ENCODE measurements at places on chromosomes 16 and 17.

DNA sequence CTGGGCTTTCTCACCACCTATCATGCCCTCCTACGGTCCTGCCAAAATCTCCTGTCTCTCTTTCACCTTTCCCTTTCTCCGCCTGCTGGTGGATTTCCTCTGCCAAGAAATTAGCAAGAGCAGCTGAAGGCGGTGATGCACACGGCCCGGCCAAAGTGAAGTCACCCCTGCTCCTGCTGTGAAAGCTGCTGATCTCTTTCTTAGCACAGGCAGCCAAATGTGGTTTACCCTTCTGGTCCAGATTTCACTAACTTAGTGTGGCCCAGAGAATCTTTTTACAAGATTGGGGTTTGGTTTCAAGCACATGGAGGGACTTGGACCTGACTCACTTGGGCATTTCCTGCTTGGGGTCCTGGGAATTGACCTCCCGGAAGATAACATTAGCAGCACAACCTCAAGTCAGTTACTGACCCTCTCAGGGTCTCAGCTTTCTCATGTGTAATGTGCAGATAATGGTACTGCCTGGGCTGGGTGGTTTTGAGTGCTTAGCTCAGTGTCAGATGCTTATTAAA, 155.7 kb downstream of the SOCS1 start:
- peak; percentile 83 for ATAC-seq
- no peaks in the 10 kb centered on the region for H3K27me3 ChIP-seq
- peak overlapping the region; percentile 83 for H3K27ac ChIP-seq
- H3K36me3 ChIP-seq = peaks cover under 1% of the 10 kb centered on the region
- H3K4me3 ChIP-seq = peak overlapping the region; percentile 58

DNA sequence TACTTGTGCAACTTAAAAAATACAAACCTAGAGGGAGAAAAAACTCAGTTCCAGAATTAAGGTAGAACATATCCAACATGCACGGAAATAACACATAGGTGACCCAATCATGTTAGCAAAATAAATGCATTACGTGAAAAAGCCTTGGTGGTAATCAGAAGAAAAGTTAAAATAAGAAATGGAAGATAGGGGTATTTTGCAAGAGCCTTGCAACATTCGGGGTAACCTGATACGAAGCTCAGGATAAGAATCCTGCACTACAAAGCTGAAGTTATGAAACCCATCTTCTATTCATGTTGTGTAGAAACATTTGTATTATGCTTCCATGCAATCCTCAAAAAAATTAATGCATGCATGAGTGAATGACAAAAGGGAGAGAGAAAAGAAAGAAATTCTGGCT, 33.1 kb downstream of the CHCT1 start:
- H3K27me3 ChIP-seq = no peaks in the 10 kb centered on the region
- H3K36me3 ChIP-seq = peaks cover 97% of the 10 kb centered on the region
- no peak for ATAC-seq
- no peak overlapping the region for H3K4me3 ChIP-seq
- H3K4me1 ChIP-seq = no peaks in the 10 kb centered on the region
- H3K27ac ChIP-seq = no peak overlapping the region

DNA sequence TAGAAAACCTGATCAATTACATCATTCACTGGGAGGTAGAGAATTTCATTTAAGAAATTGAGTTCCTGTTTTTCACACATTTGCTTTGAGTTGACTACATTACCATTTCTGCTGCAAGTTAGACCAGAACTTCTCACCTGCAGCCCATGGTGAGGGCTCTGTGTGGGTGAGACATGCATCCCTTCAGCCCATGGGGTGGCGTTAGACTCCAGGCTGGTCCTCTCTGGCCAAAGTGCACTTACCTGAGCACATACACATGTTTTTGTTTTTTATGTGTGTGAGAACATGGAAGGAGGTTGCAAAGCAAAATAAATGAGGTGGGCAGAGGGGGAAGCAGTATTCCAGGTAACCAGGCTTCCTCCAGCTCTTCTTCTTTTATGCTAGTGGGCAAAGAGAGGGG, 470.2 kb downstream of the PMP22 start:
- H3K4me3 ChIP-seq = no peak overlapping the region
- no peaks in the 10 kb centered on the region for H3K4me1 ChIP-seq
- H3K27ac ChIP-seq = no peak overlapping the region
- no peak for ATAC-seq
- H3K27me3 ChIP-seq = peaks cover 38% of the 10 kb centered on the region
- H3K36me3 ChIP-seq = no peaks in the 10 kb centered on the region

- peaks cover 6% of the 10 kb centered on the region for H3K4me1 ChIP-seq
- no peak for ATAC-seq
- H3K36me3 ChIP-seq = no peaks in the 10 kb centered on the region
- peaks cover 31% of the 10 kb centered on the region for H3K27me3 ChIP-seq
- H3K4me3 ChIP-seq = peak overlapping the region; percentile 40
Measured at GRCh38 chr16:73071131-73071940, 23.4 kb upstream of the ZFHX3 start.

DNA sequence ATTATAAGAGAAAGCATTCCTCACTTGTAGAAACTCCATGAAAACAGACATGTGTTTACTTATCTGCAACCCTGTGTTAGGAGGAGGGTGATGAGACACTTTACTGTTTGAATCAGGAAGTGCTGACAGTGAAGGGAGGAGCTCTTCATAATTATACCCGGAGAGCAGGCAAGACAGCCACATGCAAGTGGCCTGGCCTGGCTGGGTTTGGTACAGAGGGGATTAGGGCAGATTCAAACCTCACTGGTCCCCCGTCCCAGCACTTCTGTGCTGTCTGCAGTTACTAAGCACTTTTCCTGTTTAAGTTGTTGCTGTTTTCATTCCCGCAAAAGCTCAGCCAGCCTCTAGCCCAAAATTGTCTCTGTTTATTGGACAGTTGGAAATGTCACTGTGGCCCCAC, 78.5 kb downstream of the WWOX start:
- no peaks in the 10 kb centered on the region for H3K36me3 ChIP-seq
- no peak overlapping the region for H3K4me3 ChIP-seq
- no peaks in the 10 kb centered on the region for H3K27me3 ChIP-seq

GRCh38 chr16:66923247-66923731, 2.0 kb downstream of the RRAD start:
- H3K27ac ChIP-seq = no peak overlapping the region
- H3K4me1 ChIP-seq = peaks cover 5% of the 10 kb centered on the region
- no peak overlapping the region for H3K4me3 ChIP-seq
- H3K27me3 ChIP-seq = peaks cover 21% of the 10 kb centered on the region

DNA sequence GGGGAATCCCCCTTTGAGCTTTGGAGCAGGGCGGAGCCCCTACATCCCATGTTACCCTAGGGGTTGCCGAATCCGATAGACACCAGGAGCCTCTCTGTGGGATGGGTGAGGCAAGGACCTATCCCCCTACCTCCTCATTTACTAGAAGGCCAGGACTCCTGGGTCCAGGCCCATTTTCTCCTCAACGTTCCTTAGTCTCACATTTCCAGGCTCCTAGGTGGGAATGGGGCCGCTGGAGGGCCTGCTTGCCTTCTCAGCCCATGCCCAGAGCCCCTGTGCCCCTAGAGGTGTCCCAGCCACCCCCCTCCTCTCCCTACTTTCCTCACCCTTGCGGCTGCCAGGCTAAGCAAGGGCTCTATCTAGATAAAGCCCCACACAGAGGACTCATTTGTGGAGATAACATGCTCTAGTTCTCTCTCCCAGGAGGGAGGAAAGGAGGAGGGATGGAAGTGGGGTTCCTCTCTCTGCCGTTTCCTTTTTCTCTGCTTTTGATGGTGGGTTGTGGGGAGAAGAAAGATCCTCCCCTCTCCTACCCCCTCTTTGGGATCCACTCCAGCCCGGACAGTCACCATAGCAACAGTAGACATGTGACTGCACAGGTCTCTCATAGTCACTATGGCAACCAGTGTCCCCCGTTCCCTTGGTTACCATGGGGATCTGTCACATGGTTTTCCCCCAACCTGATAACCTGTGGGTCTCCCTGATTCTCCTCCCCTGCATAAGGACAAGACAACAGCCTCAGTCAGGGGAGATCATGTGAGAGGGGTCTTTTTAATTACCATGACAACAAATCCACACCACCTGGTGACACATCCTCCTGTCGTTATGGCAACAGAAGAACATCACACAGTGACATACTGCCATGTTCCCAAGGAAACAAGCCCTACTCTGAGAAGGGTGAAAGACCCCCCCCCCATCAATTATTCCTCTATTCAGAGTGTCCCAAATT, 5.2 kb downstream of the CACNA1G start:
- no peaks in the 10 kb centered on the region for H3K36me3 ChIP-seq
- H3K27ac ChIP-seq = peak overlapping the region; percentile 44
- H3K27me3 ChIP-seq = peaks cover 38% of the 10 kb centered on the region
- peaks cover 5% of the 10 kb centered on the region for H3K4me1 ChIP-seq

GRCh38 chr17:65656390-65657250, 95.2 kb upstream of the AXIN2 start:
- H3K4me3 ChIP-seq = no peak overlapping the region
- H3K4me1 ChIP-seq = peaks cover 5% of the 10 kb centered on the region
- ATAC-seq = peak; percentile 95
- H3K27me3 ChIP-seq = no peaks in the 10 kb centered on the region

DNA sequence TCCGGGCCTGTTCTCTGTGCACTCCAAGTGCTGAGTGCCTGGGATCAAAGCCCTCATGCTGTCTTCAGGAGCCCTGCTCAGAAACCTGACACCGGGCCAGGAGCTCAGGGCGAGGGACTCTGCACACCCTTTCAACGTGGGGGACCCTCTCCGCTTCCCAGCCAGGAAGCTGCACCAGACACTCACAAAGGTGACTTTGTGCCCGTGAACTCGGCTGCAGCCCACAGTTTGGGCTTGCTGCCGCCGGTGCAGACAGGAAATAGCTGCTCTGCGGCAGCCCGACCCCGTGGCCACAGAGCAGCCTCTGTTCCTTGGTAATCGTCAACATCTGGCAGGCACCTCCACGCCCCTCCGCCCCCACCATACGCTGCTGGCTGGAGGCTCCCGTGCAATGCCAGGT, 93.4 kb upstream of the METRNL start:
- peak; percentile 88 for ATAC-seq
- H3K27ac ChIP-seq = no peak overlapping the region
- no peaks in the 10 kb centered on the region for H3K27me3 ChIP-seq
- peaks cover 16% of the 10 kb centered on the region for H3K36me3 ChIP-seq
- peaks cover 23% of the 10 kb centered on the region for H3K4me1 ChIP-seq

DNA sequence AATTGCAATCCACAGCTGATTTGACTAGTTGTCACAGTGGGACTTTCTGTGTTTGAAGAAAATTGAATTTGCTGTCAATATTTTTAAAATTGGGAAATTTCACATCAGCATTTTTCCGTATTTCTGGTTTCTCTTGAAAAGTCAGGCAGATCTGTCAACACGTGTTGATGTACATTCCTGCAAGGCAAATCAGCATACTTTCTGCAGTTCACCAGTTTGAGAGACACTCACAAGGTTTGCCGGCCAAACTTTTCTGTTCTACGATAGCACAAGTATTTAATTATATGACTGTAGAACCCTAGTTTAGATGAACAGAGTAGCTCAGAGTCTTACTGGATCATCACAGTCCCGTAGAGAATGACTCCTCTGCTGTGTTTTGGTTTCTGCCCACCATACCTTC, 102.0 kb downstream of the ADAMTS18 start:
- H3K4me3 ChIP-seq = no peak overlapping the region
- ATAC-seq = no peak
- H3K36me3 ChIP-seq = no peaks in the 10 kb centered on the region
- peaks cover 1% of the 10 kb centered on the region for H3K4me1 ChIP-seq

DNA sequence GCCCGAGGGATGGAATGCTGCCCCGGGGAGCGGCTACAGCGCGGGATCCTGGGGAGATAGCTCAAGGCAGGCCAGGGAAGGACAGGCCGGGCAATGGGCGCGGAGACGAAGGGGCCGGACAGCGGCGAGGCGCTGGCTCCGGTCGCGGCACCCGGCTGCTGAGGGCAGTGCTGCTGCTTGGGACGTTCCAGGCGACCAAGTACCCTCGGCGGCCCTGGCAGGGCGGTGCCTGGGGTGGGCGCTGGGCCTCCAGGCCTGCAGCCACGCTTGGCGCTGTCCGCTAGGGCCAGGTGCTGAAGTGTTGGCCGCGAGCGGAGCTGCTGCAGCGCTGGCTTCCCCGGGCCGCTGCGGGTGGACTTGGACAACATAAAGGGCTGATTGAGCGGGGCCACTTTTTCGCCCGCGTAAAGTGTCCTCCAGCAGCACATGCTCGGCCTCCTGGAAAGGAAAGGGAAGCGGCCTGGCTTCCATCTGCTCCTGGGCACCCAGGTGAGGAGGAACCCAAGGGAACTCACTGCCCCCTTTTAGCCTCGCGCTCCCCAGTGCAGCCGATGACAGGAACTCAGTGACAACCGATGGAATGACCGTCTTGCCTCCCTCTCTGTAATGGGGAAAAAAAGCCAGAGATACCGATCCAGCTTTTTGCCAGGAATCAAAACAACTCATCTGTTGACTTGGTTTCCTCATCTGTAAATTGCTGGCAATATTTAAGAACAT, 23.7 kb downstream of the CLEC3A start:
- H3K4me3 ChIP-seq = no peak overlapping the region
- no peak overlapping the region for H3K27ac ChIP-seq
- H3K4me1 ChIP-seq = no peaks in the 10 kb centered on the region
- ATAC-seq = peak; percentile 23

DNA sequence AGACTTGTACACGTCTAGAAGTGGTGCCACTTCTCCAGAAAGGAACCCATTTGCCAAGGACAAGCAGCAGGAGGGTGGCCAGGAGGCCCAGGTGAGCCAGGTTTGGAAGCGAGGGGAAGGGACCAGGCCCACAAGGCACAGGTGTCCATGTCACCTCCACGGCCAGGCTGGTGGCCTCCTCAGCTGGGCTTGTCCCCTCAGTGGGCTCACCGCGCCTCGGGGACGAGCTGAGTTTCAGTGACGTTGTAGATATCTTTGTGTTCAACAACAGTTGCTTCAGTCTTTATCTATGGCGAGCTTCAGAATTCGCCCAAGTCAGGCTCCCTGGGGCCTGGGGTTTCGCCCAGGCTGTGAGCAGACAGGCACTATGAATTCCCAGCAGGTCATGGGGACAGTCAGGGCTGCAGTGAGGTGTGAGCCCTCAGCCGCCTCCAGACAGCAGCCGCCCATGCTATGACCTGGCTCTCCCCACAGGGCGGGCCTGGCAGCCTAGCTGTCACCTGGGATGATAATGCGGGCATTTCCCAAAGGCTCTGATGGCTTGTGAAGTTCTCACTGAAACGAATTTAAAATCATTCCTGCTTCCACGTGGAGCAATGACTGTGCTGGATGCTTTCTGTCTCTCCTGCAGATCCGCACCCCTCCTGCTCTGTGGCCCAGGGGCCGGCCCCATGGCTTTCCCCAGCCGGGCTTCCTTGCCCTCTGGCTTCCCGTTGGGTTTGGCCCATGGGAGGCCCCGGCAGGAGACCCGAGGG, 89.5 kb downstream of the MRC2 start:
- no peak overlapping the region for H3K27ac ChIP-seq
- no peak for ATAC-seq
- H3K27me3 ChIP-seq = peaks cover 8% of the 10 kb centered on the region
- H3K4me1 ChIP-seq = peaks cover 8% of the 10 kb centered on the region
- H3K36me3 ChIP-seq = no peaks in the 10 kb centered on the region
- H3K4me3 ChIP-seq = no peak overlapping the region
